ENCODE measurements at places on chromosomes 7 and 10.

GRCh38 chr7:25860275-25861163 lies 291.5 kb upstream of the NFE2L3 start:
- no peak for ATAC-seq

DNA sequence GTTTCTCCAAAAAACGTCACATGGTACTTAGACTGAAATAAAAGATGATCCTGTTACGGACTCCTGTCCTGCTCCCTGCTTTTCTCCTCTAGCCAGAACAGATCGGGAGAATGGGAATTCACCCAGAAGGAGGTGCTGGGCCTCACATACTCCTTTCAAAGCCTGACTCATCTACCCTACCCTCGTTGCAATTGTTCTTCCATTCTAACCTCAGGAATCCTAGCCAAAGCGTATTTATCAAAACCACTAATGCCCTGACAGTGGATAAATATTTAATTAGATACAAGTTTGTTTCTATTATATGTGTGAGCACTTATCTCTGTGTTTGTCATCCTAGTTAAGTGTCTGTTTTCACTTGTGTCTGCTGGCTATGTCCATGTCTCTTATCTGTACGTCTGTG lies 21.7 kb downstream of the ZCWPW1 start:
- peak; percentile 27 for ATAC-seq

DNA sequence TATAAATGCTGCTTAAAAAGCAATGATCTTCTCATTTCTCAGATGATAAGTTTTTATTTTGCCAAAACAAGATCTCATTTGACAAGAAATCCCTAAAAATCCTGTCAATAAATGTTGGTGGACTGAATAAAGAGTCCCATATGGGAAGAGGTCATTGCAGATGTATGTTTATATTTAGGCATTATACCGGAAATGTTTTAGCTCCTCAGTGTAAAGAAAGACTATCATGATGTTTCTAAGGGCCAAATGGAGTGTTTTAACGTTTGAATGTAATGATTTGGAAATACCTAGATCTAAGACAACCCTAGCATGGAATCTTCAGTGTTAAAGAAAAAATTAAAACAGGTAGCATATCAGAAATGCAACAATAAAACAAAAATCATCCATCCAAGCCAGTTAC lies 457.8 kb upstream of the NFE2L3 start:
- no peak for ATAC-seq

- ATAC-seq, result no peak
Measured at GRCh38 chr10:19048489-19048888, at the start of gene MALRD1. Gene MALRD1, plus strand, starts transcription at chr10:19048801. Its CDS starts 138 bp downstream, at chr10:19048939.

DNA sequence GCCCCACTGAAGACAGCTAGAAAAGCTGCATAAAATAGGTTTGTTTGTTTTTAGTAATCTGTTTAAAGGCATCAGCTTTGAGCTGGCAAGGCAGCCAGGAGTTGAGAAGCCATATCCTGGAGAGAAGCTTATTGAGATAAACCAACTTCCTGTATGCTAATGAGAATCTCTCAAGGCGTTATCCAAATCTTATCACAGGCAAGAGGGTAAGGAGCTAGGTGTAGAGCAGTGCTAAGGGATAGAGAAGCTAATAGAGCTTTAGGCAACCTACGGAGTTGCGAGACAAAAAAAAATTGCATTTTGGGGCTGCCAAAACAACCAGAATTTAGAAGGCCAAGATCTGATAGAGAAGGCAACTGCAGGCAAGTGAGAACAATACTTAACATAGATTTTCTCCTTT lies 641.6 kb downstream of the SH2D4B start:
- ATAC-seq, result no peak

GRCh38 chr10:103947799-103948516 lies 19.0 kb upstream of the SLK start:
- no peak for ATAC-seq

GRCh38 chr10:43903451-43903850 lies 254.8 kb upstream of the ZNF32 start:
- no peak for ATAC-seq

GRCh38 chr7:40694026-40694809 lies 559.4 kb downstream of the SUGCT start:
- ATAC-seq, result no peak

GRCh38 chr7:117907049-117907640 lies 33.9 kb upstream of the CTTNBP2 start:
- no peak for ATAC-seq
